Heart left ventricle (tissue), 16 donors: ENCODE measurements at places on chromosomes 3 and 15. TPM values are rescaled to one million over a fixed set of nuclear protein-coding genes. Genes with fewer than 3 reads are reported as not detected.

The SOX14 gene
- not detected for polyA plus RNA-seq

GRCh38 chr15:57551715-57552677 is 39.7 kb upstream of the MYZAP start:
- DNase-seq: peak; percentile 56

The SCAANT1 gene
- not detected for polyA plus RNA-seq

DNA sequence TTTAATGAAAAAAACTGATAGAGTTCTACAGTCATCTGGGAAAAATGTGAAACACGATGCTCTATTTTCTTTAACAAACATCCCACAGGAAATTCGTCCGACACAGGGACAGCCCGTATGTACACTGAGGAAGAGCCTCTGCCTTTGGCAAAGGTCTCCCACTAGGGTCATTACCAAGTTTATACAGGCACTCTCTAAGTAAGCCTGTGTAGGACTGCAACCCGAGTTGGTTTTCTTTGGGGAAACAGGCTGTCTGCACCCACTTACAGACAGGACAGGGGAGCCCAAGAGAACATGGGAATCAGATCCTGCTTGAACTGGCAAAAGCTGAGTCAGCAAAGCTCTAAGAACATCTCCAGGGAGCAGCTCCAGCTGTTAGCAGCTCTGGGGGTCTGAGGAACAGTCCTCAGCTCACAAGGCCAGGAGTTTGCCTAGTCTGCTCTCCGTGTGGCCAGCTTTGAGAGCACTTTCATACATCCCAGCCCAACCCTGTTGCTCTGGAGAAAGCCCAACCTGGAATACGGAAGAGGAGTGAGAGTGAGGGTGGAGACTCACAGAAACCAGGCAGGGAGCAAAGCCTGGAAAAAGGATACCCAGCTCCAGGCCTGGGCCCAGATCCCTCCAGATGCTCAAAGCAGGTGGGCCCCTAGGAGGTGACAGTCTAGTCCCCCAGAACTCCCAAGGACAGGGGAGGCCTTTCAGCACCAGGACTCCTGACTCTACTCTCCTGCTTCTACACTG is 1.9 kb downstream of the TBC1D2B start:
- peak; percentile 44 for DNase-seq

The RGMA gene
- 4.7 TPM for polyA plus RNA-seq

The MDFIC2 gene
- polyA plus RNA-seq: not detected

DNA sequence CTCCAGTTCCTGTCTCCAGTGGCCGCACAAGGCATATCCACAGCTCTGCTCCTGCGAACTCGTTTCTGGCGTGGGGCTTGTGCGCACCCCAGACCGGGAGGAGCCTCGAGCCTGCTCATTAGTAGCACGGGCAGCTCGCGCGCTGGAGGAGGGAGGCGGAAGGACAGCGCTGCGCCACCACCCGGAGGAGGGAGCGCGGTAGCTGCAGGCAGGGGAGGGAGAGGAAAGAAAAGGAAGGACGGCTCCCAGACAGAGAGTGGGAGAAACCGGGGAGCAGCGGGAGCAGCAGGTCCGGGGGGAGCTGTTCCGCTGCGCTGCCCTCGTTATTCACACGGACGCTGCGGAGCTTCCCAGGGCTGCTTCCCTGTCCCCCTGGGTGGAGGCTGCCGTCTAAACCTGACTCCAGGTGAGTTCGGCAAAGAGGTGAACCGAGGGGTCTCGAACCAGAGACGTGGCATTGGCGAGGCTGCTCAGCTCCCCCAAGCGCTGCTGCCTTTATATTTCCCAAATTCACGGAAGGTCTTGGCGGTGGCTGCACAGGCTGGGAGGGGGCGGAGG is 121.3 kb upstream of the ZNF717 start:
- no peak for DNase-seq

DNA sequence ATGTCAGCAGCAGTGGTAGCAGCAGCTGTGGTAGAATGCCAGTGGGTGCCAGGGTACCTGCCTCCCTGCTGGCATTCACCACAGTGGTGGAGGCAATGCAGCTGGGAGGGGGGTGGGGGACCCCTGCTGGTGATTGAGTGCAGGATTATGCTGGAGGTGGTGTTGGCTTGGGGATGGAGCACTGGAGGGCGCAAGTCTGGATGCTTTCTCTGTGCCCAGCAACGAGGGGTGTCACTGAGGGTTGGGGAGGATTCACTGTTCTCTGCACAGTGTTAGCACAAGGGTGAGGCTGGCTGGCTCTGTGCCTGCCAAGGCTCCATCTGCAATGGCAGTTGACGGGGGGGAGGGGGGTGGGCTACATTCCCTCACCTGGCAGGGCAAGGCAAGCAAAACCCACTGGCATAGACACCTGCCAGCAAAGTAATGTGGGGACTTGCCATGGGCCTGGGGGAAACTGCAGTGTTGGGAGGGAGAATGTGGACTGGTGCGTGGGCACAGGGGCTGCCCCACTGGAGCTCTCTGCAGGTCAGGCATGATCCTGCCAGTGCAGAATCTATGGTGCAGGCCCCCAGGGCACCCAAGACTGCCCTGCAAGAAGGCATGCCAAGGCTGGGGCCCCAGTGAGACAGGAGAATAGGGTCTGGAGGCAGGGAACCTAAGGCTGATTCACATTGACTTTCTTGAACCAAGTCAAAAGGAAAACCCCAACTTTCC is 64.3 kb downstream of the MINDY4B start:
- DNase-seq: no peak

DNA sequence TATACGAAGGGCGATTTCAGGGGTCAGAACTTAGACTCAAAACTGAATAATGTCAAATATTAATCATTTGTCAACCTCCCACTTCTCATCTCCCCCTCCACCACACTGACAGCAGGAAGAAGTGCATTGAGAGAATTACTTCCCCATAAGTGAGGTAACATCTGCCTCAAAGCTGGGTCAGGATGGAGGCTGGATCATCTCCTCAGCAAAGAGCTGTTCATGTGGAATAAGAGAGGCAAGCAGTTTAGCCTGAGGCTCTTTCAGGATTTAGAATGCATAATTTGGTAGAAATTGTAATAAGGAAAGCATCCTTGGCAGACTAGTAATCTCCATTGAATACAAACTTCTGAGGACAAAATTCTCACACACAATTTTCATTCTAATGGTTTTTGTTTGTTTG is 512.1 kb downstream of the ROBO1 start:
- no peak for DNase-seq

DNA sequence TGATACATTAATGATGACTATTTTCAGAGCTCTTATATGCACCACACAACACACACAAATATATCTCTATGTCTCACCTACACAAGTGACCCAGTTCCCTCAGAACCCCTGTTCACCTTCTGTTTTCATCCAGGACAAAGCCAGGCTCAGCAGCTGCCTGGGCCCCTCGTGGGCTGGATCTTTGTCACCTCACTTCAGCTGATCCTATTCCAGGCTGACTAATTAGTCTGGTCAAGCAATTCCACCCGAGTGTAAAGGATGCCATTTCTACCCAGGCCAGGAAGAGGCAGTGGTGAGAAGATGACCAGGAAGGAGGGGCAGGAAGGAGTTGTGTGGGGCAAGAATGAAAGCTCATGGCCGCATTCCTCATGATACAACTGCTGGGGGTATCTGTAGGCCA is 62.3 kb downstream of the DHX30 start:
- DNase-seq: no peak

The CFAP44 gene
- 1.2 TPM for polyA plus RNA-seq

DNA sequence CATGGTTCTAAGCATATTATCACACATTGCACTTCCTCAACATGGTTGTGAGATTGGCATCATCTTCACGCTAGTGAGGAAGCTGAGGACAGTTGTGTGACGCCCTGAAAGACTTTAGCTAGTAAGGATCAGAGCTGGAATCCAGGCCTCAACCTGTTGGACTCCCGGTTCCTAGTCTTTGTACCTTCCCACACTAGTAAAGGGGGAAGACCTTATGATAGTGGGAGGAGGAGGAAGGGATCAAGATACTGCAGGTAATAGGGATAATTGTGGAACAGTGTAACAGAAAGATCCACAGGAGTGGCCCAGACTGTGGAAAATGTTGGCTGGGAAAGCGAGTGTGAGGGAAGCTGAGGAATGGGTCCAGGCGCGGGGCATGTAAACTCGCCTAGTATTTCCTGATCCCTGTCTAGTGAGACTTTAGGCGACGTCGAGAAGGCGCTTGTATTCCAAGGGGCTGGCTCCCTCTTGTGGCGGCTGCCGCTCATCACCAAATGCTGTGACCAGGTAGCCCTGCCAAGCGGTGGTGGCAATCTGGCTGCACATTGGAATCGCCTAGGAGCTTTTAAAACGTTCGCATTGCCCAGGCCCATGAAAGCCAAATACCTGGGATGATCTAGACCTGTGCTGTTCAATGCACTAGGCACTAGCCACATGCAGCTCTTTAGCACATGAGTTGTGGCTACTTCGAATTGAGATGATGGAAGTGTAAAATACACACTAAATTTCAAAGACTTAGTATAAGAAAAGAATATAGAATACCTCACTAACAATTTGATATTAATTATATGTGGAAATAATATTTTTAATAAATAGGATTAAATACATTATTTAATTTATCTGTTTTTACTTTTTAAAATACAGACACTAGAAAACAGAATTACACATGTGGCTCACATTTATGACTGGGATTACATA is 38.8 kb upstream of the CLDN18 start:
- DNase-seq: peak; percentile 83

DNA sequence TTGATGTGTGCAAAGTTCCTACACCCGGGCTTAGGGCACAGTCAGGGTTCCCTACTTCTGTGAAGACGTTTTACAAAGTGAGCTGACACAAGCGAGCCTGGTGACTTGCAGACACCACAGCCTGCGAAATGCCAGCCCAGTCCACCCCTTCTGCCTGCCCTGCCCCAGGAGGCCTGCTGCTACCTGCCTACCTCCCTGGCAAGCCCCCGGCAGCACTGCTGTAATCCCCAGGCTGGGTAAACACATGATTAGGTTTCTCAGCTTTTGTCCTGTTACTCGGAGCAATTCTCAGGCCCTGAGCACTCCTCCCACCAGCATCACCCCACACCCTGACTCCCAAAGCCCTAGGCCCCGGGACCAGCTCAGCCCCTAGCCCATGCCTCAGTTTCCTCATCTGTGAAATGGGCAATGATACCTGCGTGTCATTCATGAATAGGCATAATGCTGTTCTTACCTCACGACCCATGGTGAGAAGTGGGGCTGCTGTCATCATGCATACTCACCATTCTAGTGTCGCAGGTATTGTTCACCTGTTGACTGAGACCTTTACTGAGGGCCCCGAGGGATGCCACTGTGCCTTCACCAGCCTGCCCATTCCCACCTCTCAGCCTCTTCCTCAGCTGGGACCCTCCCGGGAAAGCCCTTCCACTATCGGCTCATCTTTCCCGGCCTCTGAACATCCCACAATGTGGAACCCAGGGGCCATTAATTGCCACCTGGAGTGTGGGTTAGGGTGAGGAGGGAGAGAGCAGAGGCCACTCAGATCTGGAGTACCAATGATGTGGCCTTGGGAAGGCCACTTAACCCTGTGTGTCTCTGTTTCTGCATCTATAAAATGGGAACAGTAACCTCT is 31.5 kb upstream of the SLC6A6 start:
- no peak for DNase-seq

DNA sequence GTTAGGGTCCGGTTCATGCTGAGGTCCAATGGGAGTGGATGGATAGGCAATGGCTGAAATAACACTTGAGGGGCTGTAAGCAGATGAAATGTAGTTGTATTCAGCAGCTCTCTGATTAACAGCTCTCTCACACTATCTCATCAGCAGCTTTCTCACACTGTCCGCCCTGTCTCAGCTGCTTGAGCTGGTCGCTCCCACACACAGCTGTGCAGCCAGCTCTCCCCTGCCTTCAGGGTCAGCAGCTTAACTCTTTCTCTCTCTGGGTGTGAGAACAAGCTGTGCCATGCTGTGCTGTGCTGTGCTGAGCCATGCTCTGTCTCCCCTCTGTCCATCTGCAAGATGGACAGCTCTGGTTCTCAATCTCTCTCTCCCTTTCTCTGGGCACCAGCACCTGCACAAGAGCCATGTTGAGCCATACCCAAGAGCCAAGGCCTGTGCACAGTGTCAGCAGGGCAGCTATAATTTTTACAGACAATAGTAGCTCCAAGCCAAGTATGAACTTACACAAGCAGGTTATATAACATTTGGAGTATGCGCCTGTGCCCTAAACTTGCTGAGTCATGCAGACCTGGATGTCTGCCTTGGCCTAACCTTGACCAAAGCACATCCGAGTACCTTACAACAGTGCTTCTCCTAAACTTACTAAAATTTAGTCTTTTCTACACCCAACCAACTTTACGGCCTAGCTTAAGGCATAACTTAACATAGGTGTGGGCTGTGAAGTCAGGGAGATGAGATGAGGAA is 291.3 kb upstream of the TRIM42 start:
- DNase-seq: no peak

- DNase-seq: peak; percentile 93
These were observed 54.8 kb upstream of the SPESP1 start for GRCh38 chr15:68875377-68876116.

The SORD gene
- polyA plus RNA-seq: 6.4 TPM

DNA sequence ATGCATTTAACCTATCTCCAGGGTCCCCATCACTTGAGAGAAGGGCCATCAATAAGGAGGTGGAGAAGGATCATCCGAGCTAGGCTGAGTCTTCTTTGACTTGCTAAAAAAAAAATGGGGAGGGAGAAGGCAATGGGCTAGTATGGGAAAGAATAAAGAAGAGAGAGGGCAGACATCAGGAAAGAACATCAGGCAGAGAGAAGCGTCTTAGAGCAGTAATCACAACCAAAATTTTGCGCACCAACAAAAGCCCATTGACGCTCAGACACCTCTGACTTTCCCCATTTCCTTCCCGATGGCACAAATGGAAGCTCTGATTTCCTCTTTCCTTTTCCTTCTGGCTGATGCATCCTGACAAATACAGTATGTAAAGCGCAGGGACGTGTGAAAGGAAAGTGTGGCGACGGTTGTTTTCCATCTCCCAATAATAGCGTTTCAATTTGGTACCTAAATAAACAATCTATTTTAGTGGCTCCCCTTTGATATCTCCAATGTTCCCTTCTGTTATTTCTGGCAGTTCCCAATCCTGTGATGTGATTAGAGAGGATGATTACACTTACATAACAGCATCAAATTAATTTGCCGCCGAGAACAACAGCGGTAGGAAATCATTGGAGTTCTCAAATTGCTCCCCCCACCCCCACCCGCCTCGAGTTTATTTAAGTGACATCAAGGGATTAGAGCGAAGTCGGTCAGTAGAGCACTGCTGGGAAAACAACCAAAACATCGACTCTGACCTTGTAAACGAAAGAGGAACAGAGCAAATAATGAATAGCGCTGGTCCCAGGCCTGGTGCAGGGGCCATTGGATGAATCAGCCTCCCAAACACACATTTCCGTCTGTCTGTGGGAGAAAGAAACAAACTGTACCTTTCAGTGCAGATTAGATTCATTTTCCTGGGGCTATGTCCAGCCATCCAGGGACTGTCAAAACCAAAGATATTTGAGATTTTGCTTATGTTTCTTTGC is 273.3 kb upstream of the ICE2 start:
- no peak for DNase-seq
